ENCODE measurements at places on chromosomes 4 and X.
A peak's percentile ranks its signal among the peaks of the same experiment; 100 is the strongest.

- DNase-seq: no peak
Observed at GRCh38 chrX:73758250-73758649, 195.3 kb downstream of the CHIC1 start.

DNA sequence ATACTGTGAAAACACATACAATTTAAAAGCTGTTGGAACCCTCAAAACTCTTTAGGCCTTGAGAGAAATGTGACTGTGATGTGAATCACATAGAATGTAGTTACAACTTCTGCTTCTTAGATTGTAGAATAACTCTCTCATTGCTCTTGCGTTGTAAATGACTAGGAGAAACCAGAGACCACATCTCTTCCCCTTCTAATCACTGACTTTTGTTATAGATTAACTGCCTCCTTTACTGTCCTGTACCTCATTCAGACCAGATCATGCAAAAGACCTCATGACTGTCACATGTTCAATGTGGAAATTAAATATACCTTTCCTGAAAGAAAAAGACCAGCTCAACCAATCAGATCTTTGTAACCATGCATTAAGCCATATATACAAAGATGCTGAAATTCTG is 43.2 kb upstream of the NEIL3 start:
- no peak for DNase-seq

GRCh38 chr4:119100655-119101054 is 35.0 kb upstream of the MYOZ2 start:
- DNase-seq: no peak

DNA sequence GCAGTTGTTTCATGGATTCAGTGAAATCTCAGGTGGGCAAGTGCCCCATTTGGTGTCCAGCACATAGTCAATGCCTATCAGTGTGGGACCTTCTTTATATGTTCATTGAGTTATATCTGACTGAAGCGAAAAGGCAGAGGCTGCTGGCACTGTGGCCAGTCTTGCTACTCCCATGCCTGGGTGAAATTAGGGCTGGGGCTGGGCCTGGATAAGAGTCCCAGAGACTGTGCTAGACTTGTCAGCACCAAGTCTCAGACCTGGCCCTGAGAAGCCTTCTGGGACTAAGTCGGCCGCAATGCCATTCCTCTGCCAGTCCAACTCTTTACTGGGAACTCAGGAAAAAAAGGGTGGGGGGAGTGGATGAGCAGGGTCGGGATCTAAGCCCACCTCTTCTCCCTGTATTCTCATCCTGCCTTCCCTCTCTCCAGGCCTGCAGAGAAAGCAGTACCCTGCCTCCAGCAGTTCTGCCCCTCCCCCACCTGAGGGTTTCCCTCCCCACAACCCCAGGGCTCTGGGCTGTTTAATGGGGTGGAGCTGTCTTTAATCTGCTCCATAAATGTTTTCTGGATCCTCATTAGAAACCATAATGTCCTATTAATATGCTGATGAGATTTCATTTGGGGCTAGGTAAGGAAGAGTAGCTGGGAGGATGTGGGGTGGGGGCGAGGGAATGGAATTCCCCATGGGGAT is 153.5 kb upstream of the PJA1 start:
- peak; percentile 22 for DNase-seq

- DNase-seq: no peak
Observed at GRCh38 chr4:71268166-71268565, 70.7 kb upstream of the SLC4A4 start.

GRCh38 chrX:28379103-28379502 is 208.1 kb upstream of the IL1RAPL1 start:
- DNase-seq: no peak

DNA sequence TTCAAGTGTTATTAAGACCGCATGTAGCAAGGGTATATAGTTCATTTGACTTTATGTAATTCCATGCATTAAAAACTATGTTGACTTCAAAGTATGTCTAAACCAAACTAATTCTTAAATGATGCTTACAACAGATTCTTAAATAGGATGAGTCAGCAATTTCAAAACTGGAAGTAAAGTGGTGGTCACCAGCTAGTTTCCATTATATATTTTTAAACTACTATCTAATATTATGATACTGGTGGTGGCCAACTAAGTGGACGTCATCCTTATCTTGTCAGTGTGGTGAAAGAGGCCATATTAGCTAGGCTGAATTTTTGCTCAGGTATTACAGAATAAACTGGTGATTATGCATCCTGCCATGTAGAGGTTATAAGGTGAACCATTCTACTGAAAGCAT is 1.2 kb downstream of the IL15 start:
- no peak for DNase-seq
